Brain (organoid and tissue), 16 donors: ENCODE measurements at places on chromosomes 12 and 14.

DNA sequence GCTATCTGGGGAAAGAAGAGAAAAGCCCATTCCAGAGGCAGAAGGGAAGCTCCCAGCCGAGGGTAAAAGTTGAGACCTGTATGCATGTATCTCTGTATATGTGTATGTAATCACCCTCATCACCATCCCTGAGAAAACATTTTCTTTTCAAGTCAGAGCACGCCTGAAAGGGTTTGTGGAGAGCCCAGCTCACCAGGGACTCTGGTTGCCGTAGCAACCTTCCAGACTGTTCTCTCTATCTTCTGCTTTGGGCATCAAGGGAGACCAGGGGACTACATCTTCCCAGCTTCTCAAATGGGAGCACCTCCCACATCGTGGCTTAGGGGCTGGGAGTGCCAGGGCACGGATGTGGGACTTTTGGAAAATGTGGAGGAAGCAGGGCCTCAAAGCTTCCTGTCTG is 93.5 kb downstream of the GALNT8 start:
- DNase-seq = peak; percentile 86

- DNase-seq = peak; percentile 76
These were observed 62.1 kb downstream of the E2F7 start for GRCh38 chr12:77003246-77003645.

DNA sequence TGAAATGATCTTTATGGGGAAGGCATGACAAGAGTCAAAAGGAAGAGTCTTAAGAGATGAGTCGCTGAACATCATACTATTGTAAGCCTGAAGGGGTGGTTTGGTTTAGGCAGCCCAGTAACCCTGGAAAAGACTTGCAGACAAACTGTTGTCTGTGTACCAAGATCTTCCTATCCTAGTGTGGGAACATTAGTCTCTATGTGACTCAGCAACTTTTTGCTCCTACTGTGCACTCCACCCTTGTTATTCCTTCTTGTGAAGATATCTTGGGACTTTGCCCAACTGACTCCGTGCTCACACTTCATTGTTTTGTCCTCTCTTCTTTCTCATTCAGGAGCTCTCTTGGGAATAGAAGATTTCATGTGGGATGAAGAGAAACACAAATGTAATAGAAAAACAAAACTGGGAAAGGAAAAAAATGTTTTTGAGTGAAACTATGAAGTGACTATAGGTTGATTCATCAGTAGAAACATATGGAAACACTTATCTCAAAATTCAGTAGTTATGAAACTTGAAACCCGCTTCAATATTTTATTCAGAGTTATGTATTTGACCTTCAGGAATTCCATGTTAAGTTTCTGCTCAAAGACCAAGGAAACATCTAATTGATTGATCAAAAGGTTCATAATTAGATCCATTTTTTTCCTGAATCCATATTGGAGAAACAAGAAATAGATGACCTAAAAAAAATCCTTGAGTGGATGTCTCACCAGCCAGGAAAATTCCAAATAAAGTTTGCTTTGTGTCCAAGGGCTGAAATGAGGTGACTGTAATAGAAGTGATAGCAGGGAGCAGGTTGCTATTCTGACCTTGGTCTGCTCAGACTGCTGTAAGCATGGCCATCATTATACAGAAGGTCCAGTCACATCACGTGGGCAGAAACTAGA is 67.2 kb downstream of the BTG1 start:
- DNase-seq = no peak

DNA sequence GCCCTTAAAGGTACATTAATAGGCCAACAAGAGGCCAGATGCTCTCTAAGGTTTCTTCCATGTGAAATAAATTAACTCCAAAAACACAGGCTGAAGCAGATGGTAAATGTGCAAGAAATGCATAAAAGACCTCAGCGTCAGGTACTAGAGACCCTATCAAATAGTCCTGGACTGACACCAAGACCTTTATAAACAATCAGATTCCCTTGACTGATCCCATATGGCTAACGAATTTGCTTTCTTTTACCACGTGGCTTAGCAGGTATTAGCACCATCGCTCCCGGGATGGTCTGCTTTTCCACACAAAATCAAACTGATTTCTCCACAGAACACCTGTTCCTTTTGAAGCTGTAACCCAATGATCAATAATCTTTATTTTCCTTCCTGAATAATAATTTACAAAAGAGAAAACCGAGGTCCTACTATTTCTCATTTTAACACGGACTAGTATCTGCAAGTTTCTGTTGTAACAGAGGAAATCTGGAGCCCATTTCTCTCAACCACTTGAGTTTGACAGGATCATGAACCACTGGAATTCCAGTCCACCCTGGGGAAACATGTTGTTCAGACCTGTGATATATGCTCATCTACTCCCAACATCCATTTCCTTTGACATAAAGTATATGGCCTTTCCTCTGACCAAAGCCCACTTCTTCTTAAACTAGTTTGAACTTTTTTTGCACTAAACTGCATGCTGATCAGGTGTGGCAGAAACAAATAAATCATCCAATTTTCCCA is 48.2 kb upstream of the DAAM1 start:
- no peak for DNase-seq

DNA sequence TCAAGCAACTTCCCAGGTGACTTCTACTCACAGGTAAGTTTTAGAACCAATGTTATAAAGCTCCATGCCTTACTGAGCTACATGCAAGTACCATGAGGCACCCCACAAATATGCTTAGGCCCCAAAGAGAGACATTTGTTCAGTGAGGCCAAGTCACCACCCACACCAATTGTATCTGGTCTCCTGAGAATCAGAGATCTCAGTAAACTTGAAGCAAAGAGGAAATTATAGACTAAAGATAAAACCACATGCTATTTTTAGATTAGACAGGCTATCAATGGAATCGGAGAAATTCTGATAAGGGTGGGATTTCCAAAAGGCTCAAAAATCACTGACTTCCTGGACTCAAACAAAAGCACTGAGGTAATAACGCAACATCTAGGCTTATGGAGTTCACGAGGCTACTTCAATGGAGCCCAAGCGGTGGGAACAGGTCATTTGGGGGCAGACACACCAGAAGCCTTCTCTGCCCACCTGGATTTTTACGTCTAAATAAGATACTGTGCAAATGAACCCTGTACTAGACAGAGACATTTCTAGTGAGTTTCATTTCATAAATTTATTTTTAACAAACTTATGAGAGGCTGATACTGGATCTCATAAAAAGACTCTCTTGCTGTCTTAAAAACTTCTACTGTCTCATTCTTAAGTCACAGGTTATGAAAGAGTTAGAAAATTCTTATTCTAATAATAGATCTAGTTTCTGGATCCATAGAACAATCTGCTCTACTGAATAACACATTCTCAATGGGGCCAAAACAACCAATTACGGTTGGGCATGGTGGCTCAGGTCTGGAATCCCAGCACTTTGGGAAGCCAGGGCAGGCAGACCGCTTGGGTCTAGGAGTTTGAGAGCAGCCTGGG is 7.7 kb downstream of the SLC15A4 start:
- DNase-seq = no peak

DNA sequence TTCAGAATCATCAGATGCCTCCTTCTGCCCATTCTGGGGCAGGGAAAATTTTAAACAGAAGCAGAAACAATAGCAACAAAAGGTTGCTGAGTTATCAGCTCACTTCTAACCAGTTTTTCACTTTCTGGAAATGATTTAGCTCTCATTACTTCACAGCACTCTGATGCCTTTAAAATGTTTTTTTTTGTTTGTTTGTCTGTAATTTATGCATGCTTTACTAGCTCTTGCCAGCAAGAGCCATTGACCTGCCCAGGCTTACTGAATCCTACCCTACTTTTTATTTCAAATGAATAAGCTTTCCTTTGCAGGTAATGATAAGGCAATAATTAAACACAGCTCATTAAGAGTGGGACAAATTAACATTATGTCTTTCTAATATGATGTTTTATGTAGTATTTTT is 466.1 kb upstream of the NOVA1 start:
- no peak for DNase-seq

DNA sequence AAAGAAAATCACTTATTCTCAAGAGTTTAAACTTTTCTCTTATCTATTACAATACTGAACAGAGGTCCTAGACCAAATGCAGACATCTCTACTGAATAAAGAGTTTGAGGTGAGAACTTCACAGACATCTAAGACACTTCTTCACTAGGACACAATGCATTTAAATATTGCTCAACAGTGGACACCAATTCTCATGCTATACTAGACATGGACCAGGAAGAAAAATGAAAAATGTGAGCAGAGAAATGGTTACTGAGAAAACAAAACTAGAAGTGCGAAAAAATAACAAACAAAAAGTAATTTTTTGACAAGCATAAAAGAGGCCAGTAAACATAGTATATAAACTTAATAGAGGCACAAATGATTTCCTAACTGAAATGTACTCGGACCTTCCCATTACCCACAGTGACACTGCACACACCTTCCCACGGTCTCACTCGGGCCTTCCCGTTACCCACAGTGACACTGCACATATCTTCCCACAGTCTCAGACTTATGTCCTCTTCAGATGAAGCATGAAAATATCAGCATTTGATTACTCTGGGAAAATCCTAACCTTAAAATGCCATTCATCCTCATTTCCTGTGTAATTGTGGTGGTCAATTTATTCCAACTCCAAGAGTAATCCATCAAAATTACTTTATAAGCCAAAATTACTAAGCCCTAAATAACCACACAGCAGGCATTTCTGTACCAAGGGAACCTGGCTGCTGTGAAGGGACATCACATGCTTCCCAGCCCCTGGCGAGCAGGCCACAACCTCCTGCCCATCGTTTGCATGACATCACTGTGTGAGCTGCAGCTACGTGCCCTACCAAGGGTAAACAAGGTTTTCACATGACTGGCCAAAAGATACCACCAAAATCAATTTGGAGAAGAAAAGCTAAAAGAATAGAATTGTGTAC is 6.4 kb downstream of the SLC15A4 start:
- no peak for DNase-seq

GRCh38 chr14:67513631-67514108 is 19.4 kb upstream of the PLEKHH1 start:
- peak; percentile 7 for DNase-seq
